ENCODE measurements at places on chromosomes 7 and 10.

GRCh38 chr10:102540023-102540422, 36.3 kb downstream of the SUFU start:
- DNase-seq, result no peak

GRCh38 chr7:55099066-55099820, 80.4 kb downstream of the EGFR start:
- no peak for DNase-seq

DNA sequence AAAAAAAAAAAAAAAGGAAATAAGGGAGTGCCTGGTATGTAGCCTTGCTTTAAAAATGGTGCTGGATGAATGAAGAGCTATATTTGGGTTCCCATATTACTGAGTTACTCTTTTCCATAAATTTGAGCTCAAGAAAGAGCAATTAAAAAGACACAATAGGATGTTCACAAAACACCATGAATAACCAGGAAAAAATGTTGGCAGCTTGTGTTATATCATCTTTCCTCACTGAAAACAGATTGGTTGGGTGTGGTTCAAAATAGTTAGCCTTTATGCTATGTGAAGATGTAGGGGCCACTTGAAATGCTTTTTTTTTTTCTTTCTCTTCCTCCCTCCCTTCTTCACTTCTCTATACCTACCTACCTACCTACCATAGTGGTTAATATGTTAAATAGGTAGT, 256.9 kb downstream of the STK31 start:
- DNase-seq, result no peak

GRCh38 chr10:86968994-86969355, 693 bp downstream of the ADIRF start:
- no peak for DNase-seq

DNA sequence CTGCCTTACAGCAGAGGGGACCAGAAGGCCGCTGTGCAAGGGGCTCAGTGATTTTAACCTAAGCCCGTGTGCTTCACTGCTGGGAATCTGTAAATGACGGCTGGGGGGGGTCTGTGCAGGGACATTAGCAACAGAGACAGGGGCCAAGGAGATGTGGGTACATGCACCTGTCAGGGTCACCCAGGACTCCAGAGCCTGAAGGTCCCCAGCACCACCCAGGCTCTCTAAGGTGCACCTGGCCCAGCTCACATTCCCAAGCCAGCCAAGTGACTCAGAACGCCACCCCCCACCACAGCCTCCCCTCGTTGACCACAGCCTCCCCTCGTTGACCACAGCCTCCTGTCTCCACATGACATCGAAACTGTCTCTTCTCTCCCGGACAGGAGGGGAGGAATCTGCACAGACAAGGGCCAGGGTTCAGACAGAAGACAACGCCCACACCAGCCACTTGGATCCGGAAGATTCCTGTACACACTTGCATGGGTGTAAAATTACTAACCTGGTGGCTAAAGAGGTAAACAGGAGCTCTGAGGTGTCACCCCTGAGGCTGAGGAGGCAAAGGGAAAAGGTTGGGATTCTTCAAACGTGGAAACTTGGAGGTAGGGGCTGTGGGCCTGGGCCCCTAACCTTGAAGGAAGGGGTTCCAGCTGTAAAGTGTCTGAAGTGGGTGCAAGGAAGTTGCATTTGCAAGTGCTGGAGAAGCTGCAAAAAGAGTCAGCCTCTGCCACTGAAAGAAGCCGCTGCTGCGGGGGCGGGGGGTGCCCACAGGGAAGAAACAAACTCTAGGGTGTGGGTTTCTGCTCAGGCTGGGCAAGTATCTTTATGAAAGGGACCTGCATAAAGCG, 27.0 kb downstream of the CALML3 start:
- DNase-seq, result no peak

DNA sequence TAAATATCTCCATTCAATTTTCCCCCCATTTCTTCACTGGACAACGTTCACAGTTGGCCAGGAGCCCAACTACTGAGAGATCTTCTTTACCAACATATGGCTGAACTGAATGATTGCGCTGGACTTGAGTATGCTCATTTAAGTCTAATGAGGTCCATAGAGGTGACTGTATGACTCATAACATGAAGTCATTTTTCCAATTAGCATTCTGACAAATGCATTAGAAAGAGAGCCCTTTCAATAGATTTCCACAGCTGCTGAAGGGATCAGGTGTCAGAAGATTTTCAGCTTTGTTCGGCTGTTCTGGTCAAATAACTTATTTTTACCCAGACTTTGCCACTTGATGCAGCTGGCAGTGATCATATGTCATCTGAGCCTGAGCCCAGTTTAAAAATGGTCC, 438.0 kb downstream of the ETV1 start:
- DNase-seq, result no peak

DNA sequence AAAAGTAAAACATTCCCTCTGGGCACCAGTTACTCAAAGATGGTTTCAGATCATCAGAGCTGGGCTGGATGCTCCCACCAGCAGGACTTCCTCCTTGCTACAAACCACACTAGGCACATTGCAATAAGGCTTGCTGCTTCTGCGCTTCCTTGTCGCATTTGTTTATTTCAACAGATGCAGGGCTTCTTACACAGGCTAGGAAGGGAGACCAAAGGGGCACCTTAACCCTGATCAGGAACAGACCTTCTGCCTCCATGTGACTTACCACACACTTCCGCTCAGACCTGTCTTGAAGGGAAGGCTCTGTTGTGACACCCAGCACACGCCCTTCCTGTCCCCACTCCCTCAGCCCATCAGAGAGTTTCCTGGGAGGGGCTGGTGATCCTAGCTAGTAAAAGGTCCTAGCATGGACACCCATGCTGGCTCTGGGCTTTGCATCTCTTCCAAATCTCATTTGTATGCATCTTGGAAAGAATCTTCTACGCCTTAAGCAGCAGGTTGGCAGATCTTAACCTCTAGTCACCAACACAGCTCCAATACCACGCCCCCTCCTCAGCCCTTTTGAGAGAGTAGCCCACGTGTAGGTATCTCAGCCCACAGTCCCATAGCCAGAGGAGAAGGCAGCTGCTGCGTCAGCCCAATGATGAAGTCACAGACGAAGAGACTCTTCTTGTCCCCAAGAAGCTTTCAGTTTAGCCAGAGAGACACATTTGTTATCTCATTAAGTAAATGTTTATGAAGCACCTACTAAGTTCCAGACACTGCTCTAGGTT, 47.1 kb upstream of the SVIL start:
- DNase-seq, result peak; percentile 47

DNA sequence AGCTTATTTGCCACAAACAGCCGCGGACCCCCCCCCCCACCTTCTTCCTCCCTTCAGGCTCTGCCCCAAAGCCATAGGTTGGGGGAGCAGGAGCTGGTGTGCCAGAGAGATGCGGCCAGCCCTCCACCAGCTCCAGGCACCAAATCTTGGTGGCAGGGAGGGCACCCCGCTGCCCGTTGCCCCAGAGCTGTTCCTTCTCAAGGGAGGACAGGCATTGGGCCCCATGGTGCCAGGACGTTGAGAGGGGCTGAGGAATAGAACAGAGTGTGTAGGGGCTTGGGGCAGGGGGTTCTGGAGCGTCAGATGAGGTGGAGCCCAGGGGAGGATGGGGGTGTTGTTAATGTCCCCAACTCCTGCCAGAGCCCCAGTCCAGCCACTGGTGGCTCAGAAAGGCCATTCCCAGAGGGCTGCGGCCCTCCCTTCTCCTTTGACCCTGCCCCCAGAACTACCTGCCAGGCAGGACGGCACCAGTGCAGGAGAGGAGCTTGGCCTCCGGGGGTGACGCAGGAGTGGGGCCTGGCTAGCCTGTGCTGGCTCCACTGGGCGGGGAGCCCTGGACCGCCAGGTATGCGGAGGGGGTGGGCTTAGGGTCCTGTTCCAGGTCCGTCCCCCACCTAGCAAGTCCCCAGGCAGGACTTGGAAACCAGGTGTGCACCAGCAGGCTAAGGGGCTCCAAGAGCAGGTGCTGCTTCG, 10.0 kb upstream of the SEC24C start:
- no peak for DNase-seq

- DNase-seq, result no peak
Measured at GRCh38 chr7:104207348-104207730, 474 bp downstream of the ORC5 start.
